ENCODE measurements at places on chromosomes 2 and 18.

- no peak for DNase-seq
Observed at GRCh38 chr2:76599732-76600368, 889.1 kb upstream of the GCFC2 start.

DNA sequence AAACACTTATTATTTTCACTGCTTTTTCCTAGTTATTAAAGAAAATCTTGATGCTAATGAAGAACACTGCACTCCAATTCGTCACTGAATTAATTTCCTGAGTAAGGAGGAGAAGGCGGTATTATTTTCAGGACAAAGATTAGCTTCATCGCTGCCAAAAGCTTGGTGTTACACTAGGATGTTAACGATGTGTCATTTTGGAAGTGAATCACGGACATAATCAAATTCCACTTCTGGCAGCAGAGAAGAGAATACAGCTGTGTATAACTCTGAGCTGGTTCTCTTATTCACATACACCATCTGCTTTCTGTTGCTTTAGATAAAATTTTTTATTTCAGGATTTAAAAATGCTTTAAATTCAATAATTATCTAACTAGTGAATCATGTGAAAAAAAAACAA is 74.1 kb downstream of the SCG2 start:
- DNase-seq, result no peak

DNA sequence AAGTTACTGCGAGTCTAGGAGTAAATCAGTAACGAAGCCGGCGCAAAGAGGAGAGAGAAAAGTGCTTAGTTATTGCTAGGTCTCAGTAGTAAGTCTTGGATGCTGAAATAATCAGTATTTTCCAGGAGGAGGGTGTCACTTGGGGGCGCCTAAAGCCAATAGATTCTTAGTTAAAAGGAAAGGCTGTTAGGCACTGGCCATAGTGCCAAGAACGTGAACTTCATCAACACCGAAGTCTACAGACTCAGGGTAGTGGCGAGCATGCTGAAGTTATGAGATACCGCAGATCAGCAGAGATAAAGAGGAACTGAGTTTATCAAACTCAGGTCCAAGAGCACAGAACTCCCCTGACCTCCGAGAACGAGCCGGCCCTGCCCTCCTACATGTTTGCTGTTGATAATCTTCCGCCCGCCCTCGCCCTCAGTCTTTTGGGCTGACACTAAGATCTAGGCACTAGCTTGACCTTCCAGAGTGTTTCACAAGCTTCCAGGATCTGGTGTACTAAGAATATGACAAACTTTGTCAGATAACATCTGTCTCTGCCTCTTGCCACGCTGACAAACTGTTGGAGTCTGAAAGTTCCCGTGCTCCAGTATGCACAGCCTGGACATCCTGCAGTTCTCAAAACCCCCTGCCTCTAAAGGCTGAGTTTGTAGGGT is 49.2 kb downstream of the CYB5A start:
- no peak for DNase-seq

DNA sequence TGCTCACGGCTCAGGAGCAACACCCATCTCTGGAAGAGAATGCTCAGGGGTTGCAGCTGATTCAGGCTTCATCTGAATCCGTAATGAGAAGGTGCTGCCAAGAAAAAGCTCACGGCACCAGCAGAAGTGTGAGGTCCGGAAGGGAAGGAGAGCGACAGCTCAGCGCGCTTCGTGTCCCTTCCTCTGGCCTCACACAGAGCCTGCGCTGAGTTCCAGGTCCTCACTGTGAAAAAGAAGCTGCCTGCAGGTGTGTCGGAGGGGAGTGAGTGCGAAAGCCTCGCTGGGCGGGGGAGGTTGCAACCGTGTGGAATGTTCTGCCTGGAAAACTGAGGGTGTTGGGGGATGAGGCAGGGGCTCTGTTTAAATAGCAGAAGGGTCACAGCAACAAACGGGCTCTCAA is 76.2 kb upstream of the TWIST2 start:
- no peak for DNase-seq

DNA sequence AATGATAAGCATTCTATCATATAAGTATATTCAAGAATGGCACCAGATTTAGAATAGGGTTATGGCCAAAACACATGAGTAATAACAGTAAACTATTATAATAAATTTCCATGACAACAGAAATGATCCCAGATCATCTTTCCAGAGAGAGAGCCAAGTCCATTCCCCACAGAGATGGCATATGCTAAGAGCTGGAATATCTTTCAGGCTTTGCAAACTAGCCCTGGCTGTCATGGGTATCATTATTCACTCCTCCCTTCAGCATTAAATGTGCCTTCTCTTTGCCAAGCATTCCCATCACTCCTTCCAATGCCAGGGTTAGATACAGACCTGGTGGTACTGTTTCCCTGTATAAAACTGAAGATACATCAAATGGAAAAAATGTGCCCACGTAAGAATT is 10.9 kb downstream of the FEZ2 start:
- no peak for DNase-seq

- DNase-seq, result no peak
Observed at GRCh38 chr2:219733746-219734145, 106.3 kb downstream of the SLC4A3 start.
